CD4-positive, alpha-beta T cell treated with Interleukin-2 at 100 ng/mL for 4 hours (primary cell): ENCODE measurements at places on chromosomes 12 and 14.
A peak's percentile ranks its signal among the peaks of the same experiment; 100 is the strongest.

GRCh38 chr12:103840462-103840875 lies 565 bp downstream of the NT5DC3 start:
- DNase-seq = peak; percentile 10

DNA sequence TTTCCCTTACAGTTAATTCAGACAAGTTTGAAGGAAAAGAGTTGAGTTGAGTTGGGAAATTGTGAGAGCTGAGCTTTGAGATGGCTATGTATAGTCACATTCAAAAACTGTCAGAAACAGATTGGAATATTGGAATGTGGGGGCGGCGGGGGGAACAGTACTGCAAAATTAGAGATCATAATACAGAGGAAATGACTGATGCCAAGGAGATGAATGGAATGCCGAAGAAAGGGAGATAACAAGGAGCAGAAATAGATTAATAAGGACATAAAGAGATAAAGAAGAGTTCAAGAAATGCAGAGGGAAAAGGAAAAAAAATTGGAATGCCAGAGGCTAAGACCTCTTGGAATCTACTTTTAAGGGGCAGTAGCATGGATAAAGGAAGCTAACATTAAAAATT lies 3.2 kb upstream of the OR4K5 start:
- no peak for DNase-seq

- no peak for DNase-seq
Observed at GRCh38 chr12:10031771-10032175, 1.3 kb downstream of the CLEC9A start.

- DNase-seq = no peak
Observed at GRCh38 chr12:48862760-48863159, 2.9 kb downstream of the RND1 start.

DNA sequence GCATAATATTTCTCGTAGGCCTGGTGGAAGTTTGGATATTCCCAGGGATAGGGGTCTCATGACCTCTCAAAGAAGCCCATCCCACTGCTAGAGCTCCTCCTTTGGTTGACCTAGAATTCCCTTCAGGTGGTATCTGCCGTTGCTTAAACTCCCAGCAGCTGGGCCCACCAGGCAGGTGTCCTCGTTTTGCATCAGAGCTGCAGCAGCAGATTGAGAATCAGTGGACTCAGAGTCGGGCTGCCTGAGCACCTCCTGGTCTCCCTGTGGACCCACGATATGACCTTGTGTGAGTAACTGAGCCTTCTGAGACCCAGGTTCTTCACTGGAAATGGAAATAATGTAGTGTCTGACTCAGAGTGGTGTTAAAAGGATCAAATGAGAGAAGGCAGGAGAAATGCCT lies 132.7 kb downstream of the PAPOLA start:
- no peak for DNase-seq

GRCh38 chr14:101602466-101602840 lies 41.2 kb downstream of the DIO3 start:
- DNase-seq = no peak

DNA sequence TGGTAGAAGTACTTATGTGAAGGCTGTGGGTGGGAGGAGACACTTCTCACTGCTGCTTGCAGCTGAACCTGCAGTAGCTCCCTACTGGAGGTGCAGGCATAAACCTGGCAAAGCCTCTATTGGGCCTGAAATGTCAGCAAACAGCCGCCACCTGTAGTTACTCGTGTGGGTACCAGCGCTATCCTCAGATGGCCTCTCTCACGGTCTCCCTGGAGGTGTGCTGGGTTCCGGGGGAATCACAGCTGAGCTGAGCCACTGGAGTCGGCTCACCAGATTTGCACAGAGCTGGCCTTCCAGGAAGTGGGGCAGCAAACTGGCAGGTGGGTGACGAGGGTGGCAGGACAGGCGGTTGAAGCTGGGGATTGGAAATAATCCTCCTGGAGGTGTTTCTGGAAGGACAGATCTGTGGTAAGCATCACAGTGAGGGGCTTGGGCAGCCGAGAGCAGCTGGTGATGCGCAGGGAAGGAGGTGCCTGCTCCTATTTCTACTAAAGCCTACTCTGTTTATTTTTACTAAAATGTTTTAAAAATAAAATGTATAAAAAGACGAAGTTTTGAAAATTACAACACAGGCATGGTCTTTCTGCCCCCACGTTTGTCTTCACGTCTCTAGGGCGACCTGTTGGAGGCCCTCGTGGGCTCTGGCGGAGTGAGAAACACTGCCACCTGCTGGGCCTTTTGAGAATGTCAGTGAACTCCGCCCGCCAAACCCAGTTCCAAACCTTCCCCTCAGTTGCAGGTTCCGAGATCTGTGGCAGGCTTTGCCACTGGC lies 67.8 kb upstream of the PLEKHG3 start:
- peak; percentile 72 for DNase-seq

- DNase-seq = no peak
Observed at GRCh38 chr12:102539651-102540553, 59.5 kb upstream of the IGF1 start.

DNA sequence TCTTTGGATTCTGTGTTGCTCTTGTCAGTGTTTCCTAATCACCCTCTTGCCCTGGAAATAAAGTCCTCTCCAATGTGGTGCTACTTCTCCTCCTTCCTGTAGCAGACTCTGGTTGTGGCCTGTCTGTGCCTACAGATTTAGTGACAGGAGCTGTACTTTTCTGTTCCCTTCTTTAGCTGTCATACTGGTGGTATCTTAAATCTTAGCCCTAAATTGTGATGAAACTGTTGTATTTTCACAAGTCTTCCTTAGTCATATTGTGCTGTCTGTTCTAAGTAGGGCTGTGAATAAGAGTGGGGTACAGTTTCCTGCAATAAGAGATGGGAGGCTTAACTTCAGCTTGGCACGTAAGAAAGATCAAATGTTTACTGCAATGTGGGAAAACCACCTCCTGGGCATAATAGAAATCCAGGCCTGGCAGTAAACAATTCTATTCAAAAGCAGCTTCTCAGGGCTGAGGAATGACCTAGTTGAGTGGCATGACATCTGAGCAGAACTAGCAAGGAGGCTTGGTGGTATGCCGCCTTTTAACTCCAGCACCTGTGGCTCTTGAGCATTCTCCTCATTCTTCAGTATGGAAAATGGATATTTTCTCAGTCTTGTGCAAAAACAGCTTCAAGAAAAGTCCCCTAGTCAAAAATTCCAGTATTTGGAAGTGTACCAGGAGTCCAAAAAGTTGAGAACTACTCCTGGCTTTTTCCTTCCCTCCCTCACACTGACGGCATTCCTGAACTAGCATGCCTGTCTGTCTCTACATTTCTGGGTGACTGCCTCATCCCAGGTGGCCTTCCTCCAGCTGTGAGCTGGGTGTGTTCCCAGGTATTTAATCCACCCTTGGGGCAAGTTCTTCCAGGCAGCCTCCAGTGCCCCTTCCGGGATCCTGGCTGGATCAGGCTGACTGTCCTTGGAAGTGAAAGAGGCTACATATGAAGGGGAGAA lies 19.5 kb downstream of the ANO6 start:
- DNase-seq = no peak

DNA sequence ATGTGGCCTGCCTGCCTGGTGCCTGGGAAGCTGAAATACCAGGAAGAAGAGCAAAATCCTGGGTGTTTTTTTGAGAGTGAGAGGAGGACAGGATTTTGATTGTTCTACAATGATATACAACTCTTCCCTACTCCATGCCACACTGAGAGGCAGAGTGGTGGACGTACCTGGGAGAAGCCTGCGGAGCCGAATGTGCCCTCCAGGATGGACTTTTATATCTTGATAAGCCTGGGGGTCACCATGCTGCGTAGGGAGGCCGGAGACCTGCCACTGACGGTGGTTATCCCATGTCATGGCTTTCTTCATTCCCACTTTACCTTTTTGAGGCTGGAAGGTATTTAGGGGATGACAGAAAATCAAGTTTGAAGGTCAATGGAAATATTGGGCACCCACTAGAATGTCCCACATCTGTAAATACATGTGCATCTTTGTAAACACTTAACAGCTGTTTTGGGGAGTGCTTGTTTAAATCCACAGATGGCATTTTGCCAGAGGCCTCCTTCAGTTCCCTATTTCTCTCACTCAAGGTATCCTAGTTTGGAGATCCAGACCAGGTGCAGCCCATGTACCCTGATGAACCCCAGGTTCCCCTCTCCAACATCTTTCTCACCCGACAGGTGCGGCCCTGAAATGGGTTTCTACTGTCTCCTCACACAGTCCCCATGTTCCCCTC lies 1.1 kb upstream of the GLT1D1 start:
- DNase-seq = no peak

GRCh38 chr12:127819056-127819455 lies 447.9 kb upstream of the TMEM132C start:
- no peak for DNase-seq

DNA sequence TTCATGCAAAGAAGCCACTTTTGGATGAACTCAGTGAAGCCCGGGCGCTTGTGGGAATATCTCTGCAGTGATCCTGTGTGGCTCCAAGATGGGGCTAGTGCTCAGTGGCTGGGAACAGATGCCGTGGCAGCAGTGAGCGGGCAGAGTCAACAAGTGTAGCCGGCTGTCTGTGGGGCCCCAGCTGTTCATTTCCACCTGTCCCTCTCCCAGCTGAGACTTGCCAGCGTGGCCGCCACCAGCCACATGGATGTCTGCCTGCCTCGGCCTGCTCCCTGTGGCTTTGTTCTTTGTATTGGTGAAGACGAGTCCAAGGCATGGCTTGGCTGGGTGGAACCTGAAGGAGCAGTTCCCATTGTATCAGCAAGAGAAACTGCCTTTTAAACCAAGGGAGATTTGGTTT lies 77.3 kb downstream of the NOS1 start:
- no peak for DNase-seq

DNA sequence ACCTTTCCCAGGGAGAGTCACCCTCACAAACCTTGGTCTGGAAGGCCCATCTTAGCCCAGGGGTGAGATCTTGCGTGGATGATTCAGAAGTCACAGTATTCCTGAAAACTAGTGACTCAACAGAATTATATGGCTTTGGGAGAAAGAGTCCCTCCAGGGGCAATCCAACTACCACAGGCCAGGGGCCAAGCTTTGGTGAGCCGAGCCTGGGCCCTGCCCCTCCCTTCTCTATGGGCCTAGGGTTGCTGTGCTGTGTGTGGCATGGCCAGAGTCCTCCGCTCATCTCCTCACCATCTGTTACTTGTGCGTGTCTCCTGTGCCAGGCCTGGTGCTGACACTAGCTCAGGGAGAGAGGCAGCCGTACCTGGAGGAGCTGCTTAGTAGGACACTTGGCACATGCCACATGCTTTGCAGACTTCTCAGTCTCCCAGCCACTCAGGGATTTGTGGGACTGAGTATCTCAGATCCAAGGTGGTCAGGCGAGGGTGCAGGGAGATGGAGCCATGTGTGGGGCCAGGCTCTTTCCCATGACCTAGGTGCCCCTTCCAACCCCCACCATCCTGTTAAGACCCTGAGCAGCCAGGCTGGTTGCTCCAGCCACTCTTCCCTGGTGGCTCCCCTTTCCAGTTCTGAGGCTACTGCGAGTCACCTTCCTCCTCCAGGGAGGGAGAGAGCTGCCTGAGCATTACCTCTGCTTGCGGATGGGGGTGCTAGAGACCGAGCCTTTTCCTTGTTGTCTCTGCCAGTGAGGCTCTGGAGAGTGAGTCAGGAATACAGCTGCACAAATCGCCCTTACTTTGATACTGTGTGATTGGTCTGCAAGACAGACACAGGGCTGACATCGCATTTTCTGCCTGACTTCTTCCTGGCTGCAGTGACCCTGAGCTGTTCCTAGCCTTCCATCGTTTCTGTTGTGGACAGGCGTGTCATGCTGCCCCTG lies 94.1 kb downstream of the SLC25A47 start:
- DNase-seq = no peak

GRCh38 chr14:99907761-99908652 lies 114.8 kb downstream of the EML1 start:
- DNase-seq = no peak

GRCh38 chr14:105491366-105491973 lies 424 bp downstream of the TEDC1 start:
- DNase-seq = peak; percentile 90

DNA sequence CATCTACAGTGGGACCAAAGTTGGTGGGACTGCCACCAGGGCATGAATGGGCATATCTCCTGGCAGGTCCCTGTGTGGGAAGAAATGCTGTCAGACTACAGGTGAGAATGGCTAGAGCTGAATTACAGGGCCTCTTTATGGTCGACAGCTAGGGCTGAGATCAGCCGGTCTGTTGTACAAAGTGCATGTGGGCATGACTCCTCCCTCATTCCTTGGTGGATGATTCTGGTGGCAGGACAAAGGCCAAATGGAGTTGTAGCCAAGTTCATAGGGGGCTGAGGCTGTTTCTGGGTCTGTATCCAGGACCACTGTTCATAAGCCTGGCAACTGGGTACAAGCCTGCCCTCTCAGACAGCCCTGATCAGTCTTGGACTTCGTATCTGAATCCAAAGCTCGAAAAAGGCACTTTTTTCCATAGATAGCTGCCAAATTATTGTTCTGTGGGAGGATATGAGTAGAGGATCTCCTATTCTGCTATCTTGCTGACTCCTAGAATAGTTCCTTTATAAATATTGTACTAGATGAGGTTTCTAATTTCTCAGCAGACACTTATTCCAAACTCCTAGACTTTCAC lies 460.8 kb downstream of the TMEM117 start:
- DNase-seq = no peak

GRCh38 chr14:19873178-19873577 lies 1.8 kb upstream of the OR4K2 start:
- DNase-seq = no peak

- DNase-seq = no peak
Observed at GRCh38 chr12:28698553-28698952, 450.5 kb upstream of the FAR2 start.

DNA sequence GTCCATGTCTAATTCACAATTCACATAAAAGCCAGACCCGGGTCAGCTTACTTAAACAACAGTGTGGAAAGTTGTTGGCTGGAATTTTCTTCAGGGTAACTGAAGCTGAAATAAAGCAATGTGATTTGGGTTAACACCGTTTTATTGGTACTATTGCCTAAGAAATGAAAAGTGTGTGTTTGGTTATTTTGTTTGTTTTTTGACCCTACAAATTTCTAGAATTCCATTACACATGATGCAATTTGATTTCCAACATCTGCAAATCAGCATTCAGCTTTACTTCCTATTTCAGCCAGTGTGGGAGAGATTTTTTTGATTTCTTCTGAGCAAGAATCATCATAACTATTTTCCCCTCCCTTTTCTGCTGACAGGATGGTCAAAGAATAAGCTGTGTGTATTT lies 45.7 kb upstream of the CLMN start:
- DNase-seq = no peak

GRCh38 chr14:75972801-75973421 lies 8.9 kb downstream of the TGFB3 start:
- DNase-seq = no peak

GRCh38 chr12:132162508-132163031 lies 18.3 kb downstream of the NOC4L start:
- no peak for DNase-seq

- DNase-seq = no peak
Observed at GRCh38 chr12:1553536-1553935, 40.8 kb downstream of the FBXL14 start.

DNA sequence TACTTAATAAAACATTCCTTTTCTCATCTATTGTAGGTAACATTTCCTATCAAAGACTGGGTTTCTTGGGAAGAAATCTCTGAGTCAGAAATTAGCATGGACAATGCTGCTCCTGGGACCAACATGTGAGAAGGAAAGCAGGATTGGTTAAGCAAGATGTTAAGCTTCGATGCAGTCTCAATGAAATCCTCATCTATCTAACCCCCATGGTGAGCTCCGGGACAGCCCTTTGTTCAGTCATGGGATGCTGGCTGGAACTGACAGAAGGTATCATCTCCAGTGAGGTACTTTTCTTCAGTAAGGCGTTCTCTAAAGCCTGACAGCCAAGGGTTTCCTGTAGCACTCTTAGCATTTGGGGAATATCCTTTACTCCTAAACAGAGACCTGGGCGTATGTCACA lies 82.8 kb upstream of the SINHCAF start:
- no peak for DNase-seq

- DNase-seq = no peak
Observed at GRCh38 chr12:33676866-33677265, 237.2 kb upstream of the SYT10 start.
